A549 treated with DMSO at 1 μM for 4 hours (cell line): ENCODE measurements at places on chromosomes 11 and 22. TPM values are rescaled to one million over a fixed set of nuclear protein-coding genes. Genes with fewer than 3 reads are reported as not detected.

The APOL3 gene
- 0.07 TPM in 2 of 5 replicates, not detected in the others for total RNA-seq

The TH gene
- 0.09 TPM in 1 of 5 replicates, not detected in the others for total RNA-seq

The OVCH2 gene
- not detected in 5 replicates for total RNA-seq

The HBD gene
- total RNA-seq = not detected in 5 replicates

The OR4C13 gene
- total RNA-seq = not detected in 5 replicates

The SLC22A6 gene
- total RNA-seq = not detected in 5 replicates

The PGGHG gene
- total RNA-seq = 6.9 to 13.3 TPM (median 12.1 TPM) in 5 replicates

The GGT5 gene
- total RNA-seq = 1.1 to 2.7 TPM (median 1.8 TPM) in 5 replicates

The CHEK1 gene
- total RNA-seq = 31.8 to 36.3 TPM (median 34.7 TPM) in 5 replicates

The PHLDA2 gene
- total RNA-seq = 108 to 163 TPM (median 129 TPM) in 5 replicates

The OVOL1 gene
- total RNA-seq = 0.02 to 0.08 TPM (median 0.02 TPM) in 3 of 5 replicates, not detected in the others

The CSNK2A3 gene
- total RNA-seq = 1.6 to 2.5 TPM (median 1.9 TPM) in 5 replicates

The NCAM1 gene
- 0.02 TPM in 1 of 5 replicates, not detected in the others for total RNA-seq

The VPREB1 gene
- not detected in 5 replicates for total RNA-seq

The UBASH3B gene
- total RNA-seq = 46.5 to 60.3 TPM (median 57.8 TPM) in 5 replicates

The FGF19 gene
- 0.08 to 0.11 TPM in 2 of 5 replicates, not detected in the others for total RNA-seq

The MYBPC3 gene
- 0.05 to 0.10 TPM (median 0.07 TPM) in 5 replicates for total RNA-seq
